ENCODE measurements at places on chromosomes 13 and 19.

DNA sequence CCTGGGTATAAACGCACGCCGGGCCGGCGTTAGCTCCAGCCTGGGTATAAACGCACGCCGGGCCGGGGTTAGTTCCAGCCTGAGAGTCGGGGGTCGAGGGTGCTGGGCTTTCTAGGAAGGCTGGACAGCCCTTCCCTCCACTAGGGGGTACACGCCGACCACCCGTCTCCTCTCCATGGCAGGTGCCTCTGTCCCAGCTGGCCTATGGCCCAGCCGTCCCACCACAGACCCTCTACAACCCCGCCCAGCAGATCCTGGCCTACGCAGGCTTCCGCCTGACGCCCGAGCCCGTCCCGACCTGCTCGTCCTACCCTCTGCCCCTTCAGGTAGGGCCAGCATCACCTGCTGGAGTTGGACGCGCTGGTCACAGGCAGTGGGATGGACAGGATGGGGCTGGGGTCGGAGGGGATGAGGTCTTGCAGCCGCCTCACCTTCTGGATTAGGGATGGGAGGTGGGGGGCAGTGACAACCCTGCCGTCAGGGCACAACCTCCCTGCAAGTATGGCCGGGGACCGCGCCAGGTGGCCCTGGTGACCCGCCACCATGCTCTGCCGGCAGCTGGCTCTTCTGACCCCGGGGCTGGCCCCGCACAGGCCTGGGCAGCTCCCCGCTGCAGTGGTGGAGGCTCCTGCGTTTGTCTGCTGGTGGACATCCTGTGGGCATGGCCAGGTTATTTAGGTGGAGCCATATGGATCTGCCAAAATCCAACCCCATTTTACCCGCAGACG lies 45.8 kb downstream of the TMEM255B start:
- DNase-seq, result no peak

- no peak for DNase-seq
These were observed 13.5 kb upstream of the ZNF554 start for GRCh38 chr19:2805991-2806649.

- no peak for DNase-seq
These were observed 788.9 kb downstream of the UQCRFS1 start for GRCh38 chr19:28424077-28424476.

- DNase-seq, result no peak
These were observed 36.1 kb upstream of the ANKRD10 start for GRCh38 chr13:110950819-110951570.

GRCh38 chr13:60328073-60328472 lies 68.9 kb upstream of the TDRD3 start:
- no peak for DNase-seq

GRCh38 chr19:46915386-46915785 lies 54.6 kb downstream of the ARHGAP35 start:
- DNase-seq, result no peak
